ENCODE measurements at places on chromosomes 12 and 14.

DNA sequence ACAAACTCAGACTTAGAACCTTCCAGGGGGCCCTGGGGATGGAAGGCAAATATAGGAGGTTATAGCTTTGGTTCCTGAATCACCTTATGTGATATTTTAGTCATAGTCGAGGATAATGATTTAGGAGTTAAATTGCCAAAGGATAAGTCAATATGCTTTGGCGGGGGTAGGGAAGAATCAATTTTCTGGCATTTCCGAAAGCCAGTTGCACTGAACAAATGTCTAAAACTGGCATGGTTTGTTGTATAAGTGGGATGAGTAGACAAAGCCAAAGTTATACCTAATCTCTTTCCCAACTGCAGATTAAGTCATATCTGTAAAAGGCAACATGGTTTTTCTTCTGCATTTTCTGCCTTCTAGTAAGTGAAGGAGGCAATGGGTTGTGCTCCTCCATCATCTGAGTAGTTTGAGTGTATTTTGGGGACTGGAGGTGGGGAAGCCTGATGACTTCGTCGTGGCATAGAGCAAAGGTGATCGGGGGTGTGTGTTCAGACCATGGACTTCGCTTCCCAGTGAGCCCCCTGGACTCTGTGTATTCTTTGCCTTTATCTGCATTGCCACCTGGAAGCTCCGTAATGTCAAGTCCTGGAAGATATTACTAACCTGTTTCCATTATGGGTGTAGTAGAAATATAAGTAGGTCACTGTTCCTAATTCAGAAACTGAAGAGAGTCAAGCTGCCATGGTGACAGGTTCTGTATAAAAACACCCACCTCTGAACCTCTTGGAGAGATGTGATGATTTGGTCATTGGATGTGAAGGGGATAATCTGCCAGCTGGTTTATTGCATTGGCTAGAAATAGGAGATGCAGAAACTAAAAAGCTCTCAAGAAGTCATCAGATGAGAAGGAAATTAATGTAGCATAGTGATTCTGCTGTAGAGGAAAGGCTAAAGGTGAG lies 24.5 kb downstream of the PPFIBP1 start:
- no peak for DNase-seq

DNA sequence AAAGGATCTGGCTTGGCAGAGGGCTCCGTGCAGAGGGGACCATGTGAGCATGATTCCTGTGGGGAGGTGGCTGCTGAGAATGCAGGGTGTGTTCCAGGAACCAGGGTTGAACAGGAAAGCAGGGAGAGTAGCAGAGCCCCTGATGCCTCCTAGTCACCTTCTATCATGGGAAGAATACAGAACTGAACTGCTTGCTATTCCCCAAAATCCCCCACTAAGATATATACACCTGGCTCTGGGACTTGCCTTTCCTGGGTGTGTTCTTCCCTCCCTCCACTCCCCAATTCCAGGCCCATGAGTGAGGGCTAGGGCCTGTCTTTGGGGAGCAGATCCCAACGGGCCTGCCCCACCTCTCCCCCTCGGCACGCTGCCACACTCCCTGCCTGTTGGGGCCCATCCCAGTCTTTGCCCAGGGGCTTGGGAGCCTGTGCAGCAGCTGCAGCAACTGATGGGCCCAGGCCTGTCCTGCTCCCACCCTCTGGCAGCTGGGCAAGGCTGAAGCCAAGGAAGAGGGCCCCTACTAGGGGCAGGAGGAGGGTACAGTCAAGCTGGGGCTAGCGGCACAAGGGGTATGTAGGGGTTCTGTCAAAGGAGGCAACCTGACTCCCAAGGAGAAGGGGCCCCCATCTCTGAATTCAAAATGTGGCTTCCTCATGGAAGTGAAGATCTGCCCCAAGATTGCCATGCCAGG lies 3.2 kb downstream of the AJUBA start:
- DNase-seq = no peak

DNA sequence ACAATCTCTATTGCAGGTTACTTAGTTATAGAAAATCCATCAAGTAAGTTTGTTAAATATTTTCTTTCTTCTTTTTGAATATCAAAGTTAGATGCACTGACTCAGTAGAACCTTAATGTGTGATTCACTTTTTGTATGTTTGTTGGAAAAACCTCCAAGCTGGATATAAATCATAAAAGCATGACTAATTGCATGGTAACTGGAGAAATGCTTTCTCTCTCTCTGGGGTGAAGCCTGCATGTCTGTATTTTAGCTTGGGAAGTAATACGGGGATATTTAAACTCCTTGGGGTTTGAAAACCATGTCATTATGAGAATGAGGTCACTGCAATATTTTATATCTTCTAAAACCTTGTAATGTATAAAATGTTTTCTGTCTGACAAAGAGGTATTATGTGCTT lies 58.6 kb upstream of the MYF6 start:
- DNase-seq = no peak

GRCh38 chr12:39331539-39332261 lies 111.2 kb downstream of the KIF21A start:
- DNase-seq = no peak

DNA sequence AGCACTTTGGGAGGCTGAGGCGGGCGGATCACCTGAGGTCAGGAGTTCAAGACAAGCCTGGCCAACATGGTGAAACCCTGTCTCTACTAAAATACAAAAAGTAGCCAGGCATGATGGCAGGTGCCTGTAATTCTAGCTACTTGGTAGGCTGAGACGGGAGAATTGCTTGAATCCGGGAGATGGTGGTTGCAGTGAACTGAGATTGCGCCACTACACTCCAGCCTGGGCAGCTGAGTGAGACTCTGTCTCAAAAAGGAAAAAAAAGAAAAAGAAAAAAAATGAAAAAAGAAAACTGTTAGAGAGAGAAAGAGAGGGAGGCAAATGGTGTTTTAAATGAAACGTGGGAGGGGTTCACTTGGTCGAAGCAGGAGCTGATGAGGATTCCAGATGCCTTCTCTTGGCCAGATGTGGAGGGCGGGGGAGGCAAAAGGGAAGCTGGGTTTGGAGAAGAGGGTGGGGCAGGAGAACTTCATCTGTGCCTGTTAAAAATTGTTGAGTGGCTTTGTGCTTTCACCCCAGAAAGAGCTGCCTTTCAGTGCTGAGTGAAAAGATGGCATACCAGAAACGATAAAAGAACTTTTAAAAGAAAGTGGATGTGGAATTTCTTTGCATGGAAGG lies 1.1 kb downstream of the EMP1 start:
- DNase-seq = no peak

DNA sequence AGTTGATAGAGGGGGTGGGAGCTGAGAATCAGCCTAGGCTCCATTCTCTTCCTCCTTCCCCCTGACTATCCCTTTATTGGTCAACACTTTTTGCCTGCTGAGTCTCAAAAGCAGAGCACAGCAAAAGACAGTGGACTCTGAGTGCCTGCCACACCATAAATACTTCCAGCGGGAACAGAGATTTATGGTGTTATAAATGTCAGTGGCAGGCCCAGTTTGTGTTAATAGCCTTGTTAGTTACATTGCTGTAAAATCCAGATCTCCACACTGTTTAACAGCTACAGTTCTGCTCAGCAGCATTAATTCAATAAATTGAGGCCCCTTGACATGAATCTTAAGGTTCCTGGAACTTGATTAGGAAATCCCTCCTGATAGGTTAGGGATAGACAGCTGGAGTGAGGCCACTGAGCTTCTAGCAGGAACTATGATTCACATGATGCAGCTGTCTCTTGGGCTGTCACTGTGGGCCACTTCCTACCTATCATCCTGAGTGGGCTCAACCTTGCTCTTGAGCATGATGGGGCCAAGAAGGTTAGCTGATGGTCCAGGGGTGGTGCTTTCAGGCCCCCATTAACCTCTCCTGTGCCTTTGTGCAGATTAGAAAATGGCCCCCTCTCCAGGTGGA lies 295.2 kb upstream of the SRRM4 start:
- DNase-seq = no peak

DNA sequence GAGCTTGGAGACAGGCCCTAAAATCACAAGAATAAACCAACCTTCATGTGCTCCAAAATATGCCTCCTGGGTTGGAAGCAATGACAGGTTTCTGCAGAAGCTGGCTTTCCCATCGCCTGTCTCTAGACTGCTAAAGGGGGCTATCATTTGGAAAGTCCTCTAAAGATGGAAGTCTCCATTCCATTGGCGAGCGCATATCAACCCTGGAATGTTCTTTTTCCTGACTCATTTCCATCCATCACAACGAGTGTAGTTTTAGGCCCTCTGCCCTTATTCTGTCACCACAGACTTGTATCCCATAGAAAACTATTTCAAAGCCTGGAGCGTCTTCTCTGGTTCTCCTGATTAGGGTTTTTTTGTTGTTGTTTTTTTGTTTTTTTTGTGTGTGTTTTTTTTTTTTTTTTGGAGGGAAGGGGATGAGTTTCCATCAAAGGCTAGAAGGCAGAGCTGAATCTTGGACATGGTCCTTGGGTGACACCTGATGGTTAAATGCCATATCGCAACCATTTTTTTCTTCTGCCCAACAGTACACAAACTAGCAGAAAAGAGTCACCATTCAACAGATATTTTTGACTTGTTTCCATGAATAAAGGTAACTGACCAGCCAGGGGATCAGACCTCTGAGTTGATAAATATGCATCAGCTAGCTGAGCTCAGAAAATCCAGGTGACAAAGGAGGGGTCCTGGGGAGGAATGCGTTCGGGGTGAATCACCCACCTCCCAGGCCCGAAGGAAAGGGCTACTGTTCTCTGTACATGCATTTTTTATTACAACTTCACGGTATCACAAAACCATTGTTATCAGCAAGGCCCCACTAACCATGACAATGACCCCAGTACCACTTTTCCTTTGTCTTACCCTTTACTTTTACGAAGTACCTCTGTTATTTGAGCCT lies 40.5 kb downstream of the KCNA5 start:
- no peak for DNase-seq

DNA sequence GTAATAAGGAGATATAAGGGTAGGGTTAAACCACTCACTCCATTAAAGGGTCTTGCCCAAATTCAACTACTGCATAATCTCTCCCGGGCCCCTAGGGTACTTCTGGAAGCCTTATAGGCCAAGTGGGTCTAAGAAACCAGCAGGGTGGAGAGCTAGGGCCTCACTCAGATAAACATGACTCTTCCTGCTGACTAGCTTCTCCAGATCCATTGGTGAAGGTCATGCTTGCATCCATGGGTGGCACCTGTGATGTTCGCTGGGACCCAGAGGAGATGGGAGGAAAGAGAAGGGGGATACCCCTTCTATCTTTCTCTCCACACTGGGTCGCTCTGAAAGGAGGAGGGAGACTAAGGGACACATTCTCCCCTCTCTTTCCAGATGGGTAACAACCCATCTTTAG lies 36.1 kb upstream of the HIGD1C start:
- no peak for DNase-seq

DNA sequence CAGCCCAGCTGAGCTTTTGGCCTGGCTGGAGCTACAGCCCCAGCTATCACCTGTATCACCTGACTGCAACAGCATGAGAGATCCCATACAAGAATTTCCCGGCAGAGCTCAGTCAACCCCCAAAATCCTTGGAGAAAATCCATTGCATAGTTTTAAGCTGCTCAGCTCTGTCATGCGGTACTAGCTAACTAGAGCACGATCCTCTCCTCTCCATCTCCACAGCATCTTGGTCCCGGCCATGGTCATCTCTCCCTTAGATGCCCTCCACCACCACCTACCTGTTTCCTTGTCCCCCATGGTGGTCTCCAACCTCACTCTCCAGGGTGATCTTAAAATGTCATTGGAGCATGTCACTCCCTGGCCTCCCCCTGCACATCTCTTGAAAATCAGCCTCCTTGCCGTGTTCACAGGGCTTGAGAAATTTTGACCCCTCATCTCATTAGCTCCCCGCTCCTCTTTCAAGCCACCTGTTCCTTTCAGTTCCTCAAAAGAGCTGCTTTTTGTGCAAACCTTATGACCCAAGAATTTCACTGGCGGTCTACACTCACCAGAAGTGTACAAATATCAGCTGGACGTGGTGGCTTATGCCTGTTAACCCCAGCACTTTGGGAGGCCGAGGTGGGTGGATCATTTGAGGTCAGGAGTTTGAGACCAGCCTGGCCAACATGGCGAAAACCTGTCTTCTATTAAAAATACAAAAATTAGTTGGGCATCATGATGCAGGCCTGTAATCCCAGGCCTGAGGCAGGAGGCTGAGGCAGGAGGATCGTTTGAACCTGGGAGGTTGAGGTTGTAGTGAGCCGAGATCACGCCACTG lies 8.1 kb upstream of the CLMN start:
- DNase-seq = no peak

GRCh38 chr12:47383942-47384341 lies 304.2 kb upstream of the AMIGO2 start:
- DNase-seq = no peak

- DNase-seq = no peak
Measured at GRCh38 chr12:24750263-24750662, 198.6 kb downstream of the BCAT1 start.

GRCh38 chr12:65891987-65892481 lies 67.8 kb downstream of the HMGA2 start:
- DNase-seq = peak; percentile 38

GRCh38 chr14:94363151-94363624 lies 25.2 kb downstream of the SERPINA1 start:
- no peak for DNase-seq

- no peak for DNase-seq
Measured at GRCh38 chr14:102097441-102098135, 10.7 kb upstream of the HSP90AA1 start.

- no peak for DNase-seq
Measured at GRCh38 chr12:113287899-113288282, 47.0 kb downstream of the SLC8B1 start.

DNA sequence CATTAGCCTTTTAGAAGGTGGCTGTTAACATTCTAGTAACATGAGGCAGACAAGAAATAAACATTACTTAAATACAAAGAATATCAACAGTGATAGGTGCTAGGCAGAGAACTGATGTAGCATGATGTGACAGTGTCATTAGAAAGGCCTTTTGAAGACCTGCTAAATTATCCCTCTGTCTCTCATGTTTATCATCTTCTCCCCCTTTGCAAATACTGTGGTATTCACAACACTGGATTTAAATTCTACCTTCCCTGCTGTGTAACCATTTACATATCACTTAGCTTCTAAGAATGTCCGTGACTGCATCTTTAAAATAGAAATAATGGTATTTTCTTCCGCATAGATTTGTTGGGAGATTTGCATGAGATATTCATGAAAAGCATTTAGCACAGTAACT lies 74.4 kb upstream of the CLEC14A start:
- no peak for DNase-seq

DNA sequence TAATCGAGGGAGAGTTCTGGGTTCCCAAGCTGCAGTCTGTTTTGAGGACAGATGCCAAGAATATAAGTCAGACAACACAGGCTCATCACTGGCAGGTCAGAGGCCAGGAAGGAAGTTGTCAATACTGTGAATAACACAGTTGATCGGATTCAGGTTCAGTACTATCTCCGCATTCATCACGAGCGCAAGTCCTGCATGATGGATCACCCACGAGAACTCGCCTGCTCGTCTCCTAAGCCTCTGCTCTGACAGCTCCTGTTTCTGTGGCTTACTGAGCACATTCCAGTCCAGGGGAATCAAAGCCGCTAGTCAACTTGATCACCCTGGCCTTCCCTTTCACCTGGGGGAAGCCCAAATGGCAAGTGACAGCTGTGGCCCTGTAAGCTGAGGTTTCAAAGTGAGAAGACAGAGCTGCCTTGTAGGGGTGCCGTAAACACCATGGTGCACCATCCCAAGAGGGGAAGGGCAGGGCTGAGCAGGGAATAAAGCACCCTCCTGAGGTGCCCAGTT lies 60.1 kb upstream of the DICER1 start:
- no peak for DNase-seq

Data from omental fat pad (tissue), 4 donors.